CD4-positive, alpha-beta T cell treated with Interferon alpha-2 for 1 hour (primary cell): ENCODE measurements at places on chromosomes 2 and 18.

DNA sequence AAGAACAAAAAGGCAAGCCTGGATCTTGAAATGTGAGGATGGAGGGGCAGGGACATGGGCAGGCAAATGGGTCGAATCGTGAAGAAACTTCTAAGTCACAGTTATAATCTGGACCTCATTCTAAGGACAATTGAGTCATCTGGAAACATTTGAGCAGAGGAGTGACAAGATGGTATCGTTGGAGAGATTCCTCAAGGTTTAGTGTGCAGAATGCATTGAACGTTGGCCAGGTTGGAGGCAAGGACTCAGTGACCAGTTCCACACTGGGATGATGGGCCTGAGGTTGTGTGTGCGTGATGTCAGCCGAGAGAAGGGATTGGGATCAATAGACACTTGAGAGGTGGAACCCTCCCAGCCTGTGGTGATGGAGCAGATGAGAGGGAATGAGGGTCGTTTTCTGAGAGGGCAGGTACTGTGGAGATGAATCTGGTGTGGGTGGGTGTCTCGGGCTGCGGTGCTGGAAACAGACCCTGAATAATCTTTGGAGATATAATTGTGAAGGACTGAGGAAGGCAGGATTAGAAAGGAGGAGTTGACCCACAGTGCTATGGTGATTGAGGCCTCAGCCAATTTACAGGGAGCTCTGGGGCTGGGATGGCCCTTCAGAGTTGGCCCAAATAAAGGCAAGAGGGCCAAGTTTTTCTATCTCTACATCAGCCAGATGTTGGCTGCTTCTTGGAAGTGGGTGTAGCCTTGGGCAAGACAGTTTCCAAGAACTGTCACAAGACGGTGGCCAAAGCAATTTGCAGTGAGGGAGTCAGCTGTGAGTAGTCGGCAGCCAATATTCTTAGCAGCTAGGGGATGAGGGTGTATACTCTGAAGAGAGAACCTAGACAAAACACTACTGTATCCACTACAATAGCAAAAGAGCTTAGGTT, 5.8 kb upstream of the ZNF532 start:
- no peak for DNase-seq

GRCh38 chr18:8562070-8562469, 47.2 kb upstream of the RAB12 start:
- no peak for DNase-seq

GRCh38 chr2:84782717-84783442, 98.0 kb downstream of the TRABD2A start:
- peak; percentile 49 for DNase-seq

- DNase-seq: no peak
Measured at GRCh38 chr18:67222887-67223286, 293.6 kb downstream of the DSEL start.

- DNase-seq: no peak
Measured at GRCh38 chr2:181041661-181042060, 61.3 kb downstream of the UBE2E3 start.
